ENCODE measurements at places on chromosomes 12 and 14. TPM values are rescaled to one million over a fixed set of nuclear protein-coding genes. Genes with fewer than 3 reads are reported as not detected.

DNA sequence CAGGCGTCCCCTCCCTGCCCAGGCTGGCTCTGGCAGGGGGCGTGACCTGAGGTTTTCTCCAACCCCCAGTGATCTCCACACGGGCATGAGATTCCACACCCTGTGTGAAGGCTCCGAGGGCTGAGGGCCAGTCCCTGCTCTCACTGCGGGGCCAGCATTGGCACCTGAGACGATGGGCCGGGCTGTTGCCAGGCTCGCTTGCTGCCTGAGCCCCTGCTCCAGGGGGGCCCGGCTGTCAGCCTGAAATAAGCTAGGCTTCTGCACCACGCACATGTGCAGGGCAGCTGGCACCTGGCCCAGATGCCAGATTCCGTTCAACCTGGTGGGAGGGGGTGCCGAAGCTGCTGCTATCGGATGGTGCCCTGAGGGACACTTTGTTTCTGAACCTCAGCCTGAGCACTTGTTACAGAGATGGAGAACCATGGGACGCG lies 196.5 kb upstream of the PRMT8 start:
- no peaks in the 10 kb centered on the region for H3K27me3 ChIP-seq
- H3K36me3 ChIP-seq: no peaks in the 10 kb centered on the region
- no peak overlapping the region for H3K4me3 ChIP-seq
- H3K4me1 ChIP-seq: peaks cover 5% of the 10 kb centered on the region

PSMC6 gene
- 91.7 TPM for total RNA-seq

DNA sequence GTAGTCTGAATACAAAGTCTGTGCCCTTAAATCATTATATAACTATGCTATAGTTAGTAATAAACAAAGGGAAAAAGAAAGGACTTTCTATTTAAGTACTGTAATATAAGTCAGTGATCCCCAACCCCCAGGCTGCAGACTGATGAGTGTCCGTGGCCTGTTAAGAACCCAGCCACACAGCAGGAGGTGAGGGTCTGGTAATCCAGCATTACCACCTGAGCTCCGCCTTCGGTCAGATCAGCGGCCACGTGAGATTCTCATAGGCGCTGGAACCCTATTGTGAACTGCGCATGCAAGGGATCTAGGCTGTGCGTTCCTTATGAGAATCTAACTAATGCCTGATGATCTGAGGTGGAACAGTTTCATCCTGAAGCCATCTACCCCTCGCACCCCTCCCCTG lies 15.7 kb downstream of the NFYB start:
- no peak overlapping the region for H3K4me3 ChIP-seq
- no peak for DNase-seq
- H3K36me3 ChIP-seq: peaks cover 23% of the 10 kb centered on the region
- H3K27me3 ChIP-seq: no peaks in the 10 kb centered on the region
- no peak overlapping the region for H3K27ac ChIP-seq
- H3K4me1 ChIP-seq: peaks cover 36% of the 10 kb centered on the region

DNA sequence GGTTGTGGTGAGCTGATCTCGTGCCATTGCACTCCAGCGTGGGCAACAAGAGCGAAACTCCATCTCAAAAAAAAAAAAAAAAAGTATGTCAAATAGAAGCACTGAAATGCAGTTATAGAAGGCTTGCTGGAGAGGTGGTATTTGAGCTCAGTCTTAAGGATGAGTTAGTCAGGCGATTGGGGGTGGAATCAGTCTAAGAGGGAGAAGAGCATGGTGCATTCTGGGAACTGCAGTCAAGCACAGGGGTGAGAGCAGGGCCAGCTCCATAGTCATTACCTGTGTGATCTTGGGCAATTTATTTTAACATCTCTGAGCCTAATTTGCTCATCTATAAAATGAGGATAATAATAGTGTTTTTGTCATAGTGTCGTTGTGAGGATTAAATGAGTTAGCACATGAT lies 5.9 kb upstream of the GNB3 start:
- H3K4me3 ChIP-seq: no peak overlapping the region
- DNase-seq: no peak
- peaks cover 10% of the 10 kb centered on the region for H3K36me3 ChIP-seq
- H3K4me1 ChIP-seq: peaks cover 14% of the 10 kb centered on the region

GPRC5D gene
- total RNA-seq: not detected

CCDC196 gene
- not detected for total RNA-seq

TAS2R42 gene
- not detected for total RNA-seq

CCDC177 gene
- not detected for total RNA-seq

All from sigmoid colon (tissue), 7 donors.